ENCODE measurements at places on chromosomes 1 and 21. TPM values are rescaled to one million over a fixed set of nuclear protein-coding genes. Genes with fewer than 3 reads are reported as not detected.

Gene GPR3
- total RNA-seq: 0.24 TPM

- DNase-seq: no peak
Observed at GRCh38 chr1:65253800-65254319, 55.5 kb upstream of the DNAJC6 start.

DNA sequence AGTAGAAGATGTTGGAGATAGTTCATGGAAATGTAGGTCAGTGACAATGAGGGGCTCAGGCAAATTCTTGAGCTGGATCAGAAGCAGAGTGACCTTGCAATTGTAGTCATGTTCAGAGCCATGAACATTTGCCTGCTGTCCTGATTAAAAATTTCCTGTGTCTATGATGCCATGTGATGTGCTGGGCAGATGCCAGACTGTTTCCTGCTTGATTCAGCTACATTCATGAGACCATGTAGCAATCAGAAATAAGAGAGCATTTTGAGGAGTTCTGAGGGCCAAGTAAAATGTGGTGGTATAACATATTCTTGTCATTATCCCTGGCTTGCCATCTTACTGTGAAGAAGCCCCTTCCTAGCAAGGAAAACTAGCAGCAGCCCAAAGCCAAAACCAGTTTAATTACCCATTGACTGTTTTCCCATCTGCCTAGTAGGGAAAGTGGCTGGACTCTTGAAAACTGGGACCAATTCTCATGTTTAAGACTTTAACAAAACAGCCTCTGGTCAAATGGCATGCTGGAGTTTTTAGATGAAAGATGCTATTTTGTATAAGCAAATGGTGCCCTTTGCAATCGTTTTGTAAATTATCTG is 118.3 kb downstream of the NOS1AP start:
- no peak for DNase-seq

Gene FAM229A
- 1.7 TPM for total RNA-seq

Gene HOOK1
- total RNA-seq: 6.3 TPM

Gene DMBX1
- not detected for total RNA-seq

- no peak for DNase-seq
Observed at GRCh38 chr1:85707267-85707989, 805 bp downstream of the ZNHIT6 start.

Gene TIPRL
- total RNA-seq: 23.6 TPM

DNA sequence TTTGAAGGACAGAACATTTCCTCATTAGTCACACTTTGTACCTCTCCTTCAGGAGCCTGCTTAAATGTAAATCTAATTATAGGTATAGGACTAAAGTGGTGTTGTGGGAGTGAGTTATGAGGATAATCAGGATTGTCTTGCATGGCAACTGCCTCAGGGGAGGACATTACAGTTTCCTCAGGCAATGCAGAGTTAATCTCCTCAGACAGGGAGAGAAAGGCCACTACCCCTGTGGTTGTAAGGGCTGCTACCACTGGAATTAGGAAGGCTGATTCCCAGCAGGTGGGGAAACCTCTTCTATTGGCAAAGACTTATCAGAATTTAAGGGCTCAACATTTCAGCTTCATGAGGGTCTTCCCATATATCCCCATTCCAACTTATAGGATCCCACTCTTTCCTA is 286.8 kb upstream of the PBX1 start:
- no peak for DNase-seq

DNA sequence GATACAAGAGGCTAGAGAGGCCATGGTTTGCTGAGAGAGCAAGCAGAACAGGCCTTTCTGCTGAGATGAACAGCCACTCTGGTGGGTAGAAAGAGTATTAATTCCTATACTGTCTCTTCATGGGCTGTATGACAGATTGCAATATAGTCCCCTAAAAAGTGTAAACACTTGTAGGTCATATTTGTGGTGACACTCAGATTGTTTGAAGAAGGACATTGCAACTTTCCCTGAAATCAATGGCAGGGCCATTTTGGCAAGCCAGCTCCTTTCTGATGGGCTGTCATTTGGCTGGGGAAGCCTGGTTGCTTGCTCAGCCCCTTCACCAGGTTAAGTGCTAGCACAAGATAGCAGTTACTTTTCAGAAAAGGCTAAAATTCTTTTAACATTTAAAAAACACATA is 27.5 kb downstream of the RAB4A start:
- DNase-seq: no peak

GRCh38 chr1:228734881-228735801 is at the start of gene RHOU:
Gene RHOU (plus strand): TSS chr1:228735479. CDS start chr1:228735743, 264 bp downstream.
- DNase-seq: peak; percentile 87

Gene SOD1
- total RNA-seq: 445 TPM

GRCh38 chr1:155884031-155884960 is 24.9 kb downstream of the SYT11 start:
- DNase-seq: no peak

DNA sequence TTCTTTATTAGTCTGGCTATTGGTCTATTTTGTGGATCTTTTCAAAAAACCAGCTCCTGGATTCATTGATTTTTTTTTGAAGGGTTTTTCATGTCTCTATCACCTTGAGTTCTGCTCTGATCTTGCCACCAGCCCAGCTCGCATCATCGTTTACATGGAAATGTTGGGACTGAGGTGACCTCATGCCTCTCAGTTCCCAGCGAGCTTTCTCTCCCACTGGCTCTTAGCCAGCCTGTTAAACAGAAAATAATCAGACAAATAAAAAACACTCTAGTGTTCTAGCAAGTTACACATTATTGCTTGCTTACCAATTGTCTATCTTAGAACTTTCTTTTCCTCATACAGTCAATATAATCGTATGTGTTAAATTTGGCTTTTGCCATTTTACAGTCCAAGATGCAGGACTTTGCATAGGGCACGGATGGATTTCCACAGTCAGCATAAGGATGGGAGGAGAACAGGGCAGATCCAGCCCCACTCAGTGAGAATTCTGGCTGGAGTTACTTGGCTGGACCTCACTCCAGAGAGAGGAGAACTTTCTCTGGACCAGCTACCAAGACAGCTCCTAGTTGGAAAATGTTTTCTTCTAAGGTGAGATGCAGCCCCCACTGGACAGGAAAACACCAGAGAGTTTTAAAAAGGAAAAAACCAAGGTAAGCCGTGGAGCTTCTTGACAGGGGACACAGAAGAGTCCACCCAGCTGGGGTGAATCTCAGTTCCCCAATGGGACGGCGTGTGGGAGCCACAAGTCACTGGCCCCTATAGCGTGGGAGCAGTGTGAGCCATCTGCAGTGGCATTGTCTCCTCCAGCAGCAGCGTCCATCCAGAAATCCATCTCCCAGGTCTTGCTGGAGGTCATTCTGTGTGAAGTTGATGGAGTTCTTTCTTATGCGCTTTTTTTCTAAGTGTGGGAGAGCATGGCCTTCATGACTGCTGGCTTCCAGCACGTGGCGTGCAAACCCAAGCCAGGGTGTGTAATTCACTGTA is 17.6 kb downstream of the PGBD2 start:
- no peak for DNase-seq

GRCh38 chr1:150507912-150508864 is at the start of gene ECM1:
Gene ECM1 (plus strand): TSS chr1:150508109. CDS start chr1:150508210, 101 bp downstream.
- DNase-seq: peak; percentile 69

GRCh38 chr1:215502081-215502480 is 65.0 kb upstream of the KCTD3 start:
- no peak for DNase-seq

- DNase-seq: no peak
Observed at GRCh38 chr1:168368131-168368530, 87.5 kb downstream of the TBX19 start.

GRCh38 chr21:42699196-42699595 is 45.8 kb downstream of the PDE9A start:
- DNase-seq: no peak

- DNase-seq: no peak
Observed at GRCh38 chr21:20026543-20026942, 971.7 kb upstream of the NCAM2 start.

- DNase-seq: no peak
Observed at GRCh38 chr21:41115851-41116250, 52.1 kb upstream of the BACE2 start.

Measured in Right ventricle myocardium superior (tissue), 1 donor.